ENCODE measurements at places on chromosomes 13 and 19. TPM values are rescaled to one million over a fixed set of nuclear protein-coding genes. Genes with fewer than 3 reads are reported as not detected.
A peak's percentile ranks its signal among the peaks of the same experiment; 100 is the strongest.

C19orf85 gene
- total RNA-seq = not detected

LRRC25 gene
- total RNA-seq = not detected

PEAK3 gene
- not detected for total RNA-seq

VAV1 gene
- total RNA-seq = 3.2 TPM

DNA sequence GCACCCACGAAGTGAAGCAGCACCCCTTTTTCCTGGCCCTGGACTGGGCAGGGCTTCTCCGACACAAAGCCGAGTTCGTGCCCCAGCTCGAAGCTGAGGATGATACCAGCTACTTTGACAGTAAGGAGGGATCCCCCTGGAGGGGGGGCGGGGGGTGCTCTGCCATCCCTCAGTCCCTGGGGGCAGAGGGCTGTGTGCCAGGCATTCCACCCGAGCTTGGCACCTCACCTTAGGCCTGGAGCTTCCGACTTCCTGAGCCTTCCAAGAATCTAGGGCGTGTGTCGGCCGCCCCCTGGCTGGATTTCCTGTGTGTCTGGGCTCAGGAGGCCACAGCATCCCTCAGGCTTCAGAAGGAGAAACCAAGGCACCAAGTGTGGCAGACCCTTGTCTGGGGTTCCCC, 15.7 kb upstream of the PIK3R2 start:
- DNase-seq = no peak

- DNase-seq = peak; percentile 47
These were observed 11.3 kb upstream of the FFAR2 start for GRCh38 chr19:35436477-35437405.

- DNase-seq = peak; percentile 43
These were observed 9.7 kb upstream of the FUT2 start for GRCh38 chr19:48686088-48686487.

DNA sequence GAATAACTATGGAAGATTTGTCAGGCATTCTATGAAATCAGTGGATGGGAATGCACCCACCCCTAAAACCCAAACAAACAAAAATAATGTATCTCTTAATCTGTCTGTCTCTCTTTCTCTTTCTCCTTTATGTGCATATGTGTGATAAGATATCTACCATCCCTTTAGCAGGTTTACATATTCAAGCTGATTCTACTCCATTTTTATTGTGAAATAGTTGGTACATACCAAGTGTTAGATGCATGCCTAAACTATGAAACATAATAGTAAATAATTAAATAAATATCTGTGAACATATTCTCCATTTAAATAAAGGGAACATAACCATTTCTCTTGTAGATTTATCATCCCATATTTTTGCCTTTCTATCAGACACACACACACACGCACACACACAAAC, 121.8 kb upstream of the PCDH9 start:
- DNase-seq = no peak

All from PC-3 (cell line).